Heart right ventricle (tissue), 16 donors: ENCODE measurements at places on chromosomes 2 and 18. TPM values are rescaled to one million over a fixed set of nuclear protein-coding genes. Genes with fewer than 3 reads are reported as not detected.

- H3K27ac ChIP-seq: no peak overlapping the region
- H3K4me3 ChIP-seq: no peak overlapping the region
- H3K4me1 ChIP-seq: peaks cover 6% of the 10 kb centered on the region
- no peaks in the 10 kb centered on the region for H3K36me3 ChIP-seq
- H3K27me3 ChIP-seq: no peaks in the 10 kb centered on the region
Observed at GRCh38 chr2:2524348-2524941, 193.4 kb upstream of the MYT1L start.

DNA sequence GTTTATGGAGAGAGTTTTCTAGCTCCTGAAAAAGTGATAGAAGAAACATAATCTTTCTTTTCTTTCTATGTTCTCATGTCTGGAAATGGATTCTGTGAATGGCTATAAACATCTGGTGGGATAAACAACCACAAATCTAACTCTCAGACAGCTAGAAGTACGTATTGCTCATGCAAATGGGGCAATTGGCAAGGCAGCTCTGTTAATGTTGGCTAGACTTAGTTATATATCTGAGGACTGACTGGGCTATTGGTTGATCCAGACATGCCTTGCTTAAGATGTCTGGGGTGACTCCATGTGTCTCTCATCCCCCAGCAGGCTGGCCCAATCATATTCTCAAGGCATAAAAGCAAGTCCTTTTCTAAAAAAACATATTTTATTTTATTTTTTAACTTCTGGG is 939.2 kb upstream of the NRXN1 start:
- H3K4me3 ChIP-seq: no peak overlapping the region
- H3K4me1 ChIP-seq: no peaks in the 10 kb centered on the region
- no peak overlapping the region for H3K27ac ChIP-seq
- DNase-seq: no peak

The FANCL gene
- 7.4 TPM for polyA plus RNA-seq

DNA sequence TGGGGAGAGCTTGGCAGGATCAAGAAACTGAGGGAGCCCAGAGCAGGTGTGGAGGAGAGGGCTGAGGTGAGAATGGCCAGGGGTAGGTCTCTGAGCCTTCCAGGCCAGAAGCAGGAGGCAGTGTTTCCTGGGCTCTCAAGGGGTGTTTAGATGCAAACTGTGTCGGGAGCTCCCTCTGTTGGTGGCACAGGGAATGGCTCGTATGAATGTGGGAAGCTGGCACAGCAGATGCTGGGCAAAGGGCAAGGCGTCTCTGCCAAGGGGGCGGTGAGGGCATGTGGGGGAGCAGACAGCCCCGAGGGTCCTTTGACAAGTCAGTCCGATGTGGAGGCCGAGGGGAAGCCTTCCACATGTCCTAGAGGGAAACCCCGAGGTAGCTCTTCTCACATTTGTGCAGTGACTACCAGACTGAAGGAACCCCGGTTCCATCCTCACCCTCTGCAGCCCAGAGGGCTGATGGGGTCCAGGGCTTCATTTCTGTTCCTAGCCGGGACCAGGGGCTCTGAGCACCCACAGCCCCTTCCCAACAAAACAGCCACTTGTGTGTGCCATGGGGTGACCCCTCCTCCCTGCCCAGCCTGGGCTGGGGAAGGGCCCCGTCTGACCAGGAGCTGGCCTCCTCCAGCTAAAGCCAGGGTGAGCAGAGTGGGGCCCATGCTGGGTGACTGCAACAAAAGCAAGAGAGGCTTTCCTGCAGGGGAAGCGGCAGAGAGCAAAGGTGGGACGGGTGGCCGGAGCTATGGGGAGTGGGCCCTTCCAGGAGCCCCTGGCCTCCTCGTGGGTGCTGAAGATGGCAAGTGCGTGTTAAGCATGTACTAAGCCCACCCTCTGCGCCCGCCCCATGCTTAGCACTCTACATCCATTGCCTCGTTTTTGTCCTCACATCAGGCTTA is 103.4 kb downstream of the SEPTIN10 start:
- DNase-seq: peak; percentile 81
- no peak overlapping the region for H3K27ac ChIP-seq
- H3K4me3 ChIP-seq: no peak overlapping the region
- no peaks in the 10 kb centered on the region for H3K36me3 ChIP-seq
- H3K4me1 ChIP-seq: no peaks in the 10 kb centered on the region
- no peaks in the 10 kb centered on the region for H3K27me3 ChIP-seq

The STPG4 gene
- 0.06 TPM for polyA plus RNA-seq

DNA sequence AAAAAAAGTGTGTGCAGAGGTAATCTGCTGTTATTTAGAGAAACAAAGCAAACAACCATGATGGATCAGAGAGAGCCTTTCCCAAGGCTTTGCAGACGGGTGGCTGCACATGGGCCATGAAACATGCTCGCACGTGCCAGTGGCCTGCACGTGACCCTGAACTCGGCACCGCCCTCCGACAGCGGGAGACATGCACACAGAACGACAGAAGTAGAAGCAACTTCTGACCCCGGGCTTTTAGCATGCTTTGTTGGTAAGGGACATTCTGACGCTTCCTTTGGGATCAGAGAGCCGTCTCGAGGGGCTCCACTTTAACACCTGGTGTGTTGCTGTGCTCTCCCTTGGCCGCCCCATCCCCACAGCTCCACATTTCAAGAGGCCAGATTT is 112.5 kb downstream of the KCNF1 start:
- H3K4me1 ChIP-seq: no peaks in the 10 kb centered on the region
- H3K27me3 ChIP-seq: no peaks in the 10 kb centered on the region
- no peak for DNase-seq
- H3K36me3 ChIP-seq: no peaks in the 10 kb centered on the region
- H3K27ac ChIP-seq: no peak overlapping the region

GRCh38 chr2:241064008-241064801 is 37.9 kb downstream of the MTERF4 start:
- H3K4me1 ChIP-seq: no peaks in the 10 kb centered on the region
- peak; percentile 6 for DNase-seq
- H3K27ac ChIP-seq: no peak overlapping the region
